ENCODE measurements at places on chromosomes 3 and 15. TPM values are rescaled to one million over a fixed set of nuclear protein-coding genes. Genes with fewer than 3 reads are reported as not detected.

DNA sequence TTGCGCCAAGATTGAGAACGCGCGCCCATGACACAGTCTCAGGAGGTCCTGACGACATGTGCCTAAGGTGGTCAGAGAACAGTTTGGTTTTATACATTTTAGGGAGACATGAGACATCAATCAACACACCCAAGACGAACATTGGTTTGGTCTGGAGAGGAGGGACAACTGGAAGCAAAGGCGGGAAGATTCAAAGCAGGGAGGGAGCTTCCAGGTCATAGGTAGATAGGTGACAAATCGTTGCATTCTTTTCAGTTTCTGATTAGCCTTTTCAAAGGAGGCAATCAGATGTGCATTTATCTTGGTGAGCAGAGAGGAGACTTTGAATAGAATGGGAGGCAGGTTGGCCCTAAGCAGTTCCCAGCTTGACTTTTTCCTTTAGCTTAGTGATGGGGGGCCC, 828.4 kb upstream of the DPPA4 start:
- no peak for DNase-seq

DNA sequence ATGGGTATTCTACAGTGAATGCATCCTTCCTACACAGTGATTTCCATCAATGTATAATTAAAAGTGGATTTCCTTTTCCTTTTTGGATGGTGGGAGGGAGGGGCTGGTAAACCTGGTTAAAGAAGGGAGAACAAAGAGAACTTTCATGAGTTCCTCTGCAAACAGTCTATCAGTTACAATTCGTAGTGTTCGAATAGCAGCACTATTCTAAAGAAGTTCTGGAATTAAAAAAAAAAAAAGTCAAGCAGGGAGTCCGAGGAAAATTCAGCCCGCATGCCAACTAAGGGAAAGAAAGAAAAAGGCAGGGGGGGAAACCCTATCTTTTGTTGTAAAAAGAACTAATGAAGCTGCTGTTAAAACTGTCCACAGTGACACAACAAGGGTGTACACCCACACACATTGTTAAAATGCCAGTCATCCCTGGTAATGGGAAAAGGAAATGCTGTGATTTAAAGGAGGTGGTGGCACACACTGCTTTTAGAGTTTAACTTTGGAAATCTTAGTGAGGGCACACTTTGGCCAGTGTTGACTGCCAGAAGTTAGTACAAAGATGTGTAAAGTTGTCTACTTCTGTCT, 521.2 kb downstream of the ZIC1 start:
- DNase-seq: no peak

MAP1A gene
- 21.0 TPM for polyA plus RNA-seq

PP2D1 gene
- polyA plus RNA-seq: not detected
